Panc1 (cell line): ENCODE measurements at places on chromosomes 16 and 17.

GRCh38 chr16:49454426-49455180, 81.0 kb downstream of the C16orf78 start:
- no peak for DNase-seq

DNA sequence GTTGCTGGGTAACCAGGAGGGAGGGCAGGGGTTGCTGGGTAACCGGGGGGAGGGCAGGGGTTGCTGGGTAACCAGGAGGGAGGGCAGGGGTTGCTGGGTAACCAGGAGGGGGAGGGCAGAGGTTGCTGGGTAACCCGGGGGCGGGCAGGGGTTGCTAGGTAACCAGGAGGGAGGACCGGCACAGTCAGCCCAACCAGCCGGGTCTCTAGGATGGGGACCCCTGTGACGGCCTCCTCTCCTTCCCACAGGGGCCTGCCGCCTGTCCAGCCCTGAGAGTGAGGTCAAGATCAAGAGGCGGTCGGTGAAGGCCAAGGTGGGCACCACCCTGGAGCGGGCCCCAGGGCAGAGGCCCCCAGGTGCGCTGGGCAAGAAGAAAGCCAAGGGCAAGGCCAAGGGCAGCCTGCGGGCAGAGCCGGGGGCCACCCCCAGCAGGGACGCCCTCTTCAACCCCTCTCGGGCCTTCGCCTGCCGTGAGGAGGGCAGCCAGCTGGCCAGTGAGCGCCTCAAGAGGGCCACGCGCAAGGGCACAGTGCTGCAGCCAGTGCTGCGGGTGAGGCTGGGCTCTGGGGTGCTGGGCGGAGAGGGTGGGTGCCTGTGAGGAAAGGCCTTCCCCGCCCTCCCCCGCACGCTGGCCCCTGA, 54.6 kb downstream of the ACTG1 start:
- DNase-seq, result no peak

DNA sequence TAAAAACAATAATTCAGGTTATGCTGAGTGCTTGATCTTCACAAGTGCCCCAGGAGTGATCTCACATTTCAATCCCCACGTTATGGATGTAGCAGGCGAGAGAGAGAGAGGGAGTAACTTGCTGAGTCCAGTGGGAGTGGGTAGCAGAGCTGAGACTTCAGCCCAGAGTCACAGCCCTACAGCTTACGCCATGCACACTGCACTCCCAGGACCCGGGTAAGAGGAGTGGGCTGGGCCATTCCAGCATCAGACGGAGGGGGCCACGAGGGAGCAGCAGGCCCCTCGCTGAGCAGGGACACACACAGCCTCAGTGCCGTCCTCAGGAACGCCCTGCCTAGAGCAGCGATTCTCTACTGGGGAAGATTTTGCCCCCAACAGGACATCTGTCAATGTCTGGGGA, 9.8 kb upstream of the KIF19 start:
- no peak for DNase-seq

DNA sequence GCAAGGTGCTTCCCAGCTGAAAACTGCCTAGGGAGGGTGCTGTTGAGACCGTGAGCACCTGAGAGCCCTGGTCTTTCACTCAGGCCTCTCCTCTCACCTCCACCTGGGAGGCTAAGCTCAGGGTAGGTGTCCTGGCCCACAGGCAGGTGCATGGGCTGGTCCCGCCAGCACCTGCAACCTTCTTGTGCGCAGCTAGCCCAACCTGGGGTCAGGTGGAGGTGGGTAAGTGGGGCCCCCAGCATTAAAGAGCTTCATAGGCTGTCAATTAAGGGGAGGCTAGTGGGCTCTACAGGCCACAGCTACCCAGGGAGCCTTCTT, 8.7 kb downstream of the ADCY7 start:
- DNase-seq, result no peak

GRCh38 chr17:4477255-4477791, 21.4 kb upstream of the SPNS2 start:
- no peak for DNase-seq
